ENCODE measurements at places on chromosomes 12 and 14.

- no peak overlapping the region for H3K27ac ChIP-seq
- no peaks in the 10 kb centered on the region for H3K4me1 ChIP-seq
- no peaks in the 10 kb centered on the region for H3K36me3 ChIP-seq
- H3K27me3 ChIP-seq = no peaks in the 10 kb centered on the region
These were observed 8.5 kb upstream of the COX6A1 start for GRCh38 chr12:120429368-120429767.

DNA sequence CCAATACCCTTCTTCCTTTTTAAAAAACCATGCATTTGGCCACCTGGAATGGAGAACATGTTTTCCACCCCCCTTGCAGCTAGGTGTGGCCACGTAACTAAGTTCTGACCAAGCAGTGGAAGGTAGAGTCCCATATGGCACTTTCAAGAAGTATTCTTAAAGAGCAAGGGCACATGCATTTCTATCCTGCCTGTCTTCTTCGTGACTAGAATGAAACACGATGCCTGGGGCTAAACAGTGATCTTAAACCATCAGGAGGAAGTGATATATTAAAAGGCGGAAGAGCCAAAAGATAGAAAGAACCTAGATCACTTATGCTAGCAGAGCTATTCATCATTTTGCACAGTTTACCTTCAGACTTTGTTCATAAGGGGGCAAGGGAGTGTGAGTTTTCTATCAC is 16.0 kb upstream of the DDX11 start:
- DNase-seq = no peak
- no peaks in the 10 kb centered on the region for H3K27me3 ChIP-seq
- no peaks in the 10 kb centered on the region for H3K4me1 ChIP-seq
- H3K4me3 ChIP-seq = no peak overlapping the region

DNA sequence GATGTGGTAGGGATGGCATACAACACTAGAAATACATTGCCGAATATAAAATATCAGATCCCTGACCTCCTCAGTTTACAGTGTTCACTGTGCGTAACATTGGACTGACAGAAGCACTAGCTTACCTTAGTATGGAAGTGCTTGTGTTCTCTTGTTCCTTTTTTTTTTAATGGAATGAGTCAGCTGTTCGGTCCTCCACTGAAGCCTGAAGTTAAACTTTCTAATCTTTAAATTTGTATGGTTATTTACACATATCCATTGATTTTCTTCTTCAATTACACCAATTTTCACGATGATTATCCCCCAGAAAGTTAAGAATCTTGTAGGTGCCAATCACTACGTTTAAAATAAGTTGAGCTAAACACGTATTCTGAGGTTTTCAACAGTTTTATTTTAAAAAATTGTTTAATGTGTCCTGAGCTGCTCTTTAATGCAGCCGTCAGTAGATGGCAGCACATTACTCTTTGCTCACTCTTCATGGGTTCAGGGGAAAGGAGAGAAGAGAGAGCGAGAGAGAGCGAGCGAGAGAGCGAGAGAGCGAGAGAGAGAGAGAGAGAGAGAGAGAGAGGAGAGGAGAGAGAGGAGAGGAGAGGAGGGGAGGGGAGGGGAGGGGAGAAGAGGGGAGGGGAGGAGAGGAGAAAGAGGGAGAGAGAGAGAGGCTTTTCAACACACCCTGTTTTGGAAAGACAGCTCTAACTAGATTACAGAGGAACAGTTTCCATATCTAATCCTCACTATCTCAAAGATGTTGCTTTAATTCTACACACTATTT is 134.7 kb upstream of the SCAF11 start:
- no peaks in the 10 kb centered on the region for H3K4me1 ChIP-seq
- H3K27me3 ChIP-seq = no peaks in the 10 kb centered on the region

- no peaks in the 10 kb centered on the region for H3K27me3 ChIP-seq
- no peaks in the 10 kb centered on the region for H3K4me1 ChIP-seq
- H3K36me3 ChIP-seq = peaks cover 79% of the 10 kb centered on the region
- no peak overlapping the region for H3K4me3 ChIP-seq
- DNase-seq = no peak
These were observed 10.5 kb downstream of the PRKAB1 start for GRCh38 chr12:119678459-119678858.

GRCh38 chr12:103547929-103548328 is 39.1 kb upstream of the STAB2 start:
- DNase-seq = no peak
- H3K4me1 ChIP-seq = no peaks in the 10 kb centered on the region
- H3K27ac ChIP-seq = no peak overlapping the region
- H3K4me3 ChIP-seq = no peak overlapping the region
- H3K36me3 ChIP-seq = no peaks in the 10 kb centered on the region

GRCh38 chr14:55477680-55478079 is 37.3 kb upstream of the TBPL2 start:
- no peaks in the 10 kb centered on the region for H3K36me3 ChIP-seq
- H3K4me3 ChIP-seq = no peak overlapping the region
- no peaks in the 10 kb centered on the region for H3K4me1 ChIP-seq
- H3K27ac ChIP-seq = no peak overlapping the region
- DNase-seq = no peak

- H3K36me3 ChIP-seq = no peaks in the 10 kb centered on the region
- peak; percentile 78 for DNase-seq
- peak within 1 kb of the TSS; percentile 71 for H3K4me3 ChIP-seq
- peak within 1 kb of the TSS; percentile 89 for H3K27ac ChIP-seq
These were observed at the start of gene CDKL1 for GRCh38 chr14:50396631-50397389. TSS of gene CDKL1 (minus strand) at chr14:50396881. CDS start at chr14:50395868, 1,013 bp downstream.

DNA sequence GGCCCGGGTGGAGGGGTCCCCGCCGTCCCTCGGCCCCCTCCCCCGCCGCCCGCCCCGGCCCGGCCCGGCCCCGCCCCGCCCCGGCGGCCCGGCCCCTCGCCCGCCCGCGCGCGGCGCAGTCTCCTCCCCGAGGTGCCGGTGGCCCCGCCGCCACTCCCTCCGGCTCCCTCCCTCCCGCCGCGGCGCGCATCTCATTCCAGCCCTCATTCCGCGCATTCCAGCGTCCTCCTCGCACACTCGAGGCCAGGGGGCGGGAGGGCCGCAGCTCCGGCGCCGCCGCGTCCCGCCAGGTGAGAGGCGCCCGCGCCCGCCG is at the start of gene TEAD4:
TEAD4 (plus strand) TSS at position 206 of the 313 bp plus-strand sequence.
- peak within 1 kb of the TSS; percentile 89 for H3K27ac ChIP-seq
- DNase-seq = peak; percentile 36
- H3K4me3 ChIP-seq = peak within 1 kb of the TSS; percentile 69
- H3K27me3 ChIP-seq = no peaks in the 10 kb centered on the region
- H3K36me3 ChIP-seq = no peaks in the 10 kb centered on the region

DNA sequence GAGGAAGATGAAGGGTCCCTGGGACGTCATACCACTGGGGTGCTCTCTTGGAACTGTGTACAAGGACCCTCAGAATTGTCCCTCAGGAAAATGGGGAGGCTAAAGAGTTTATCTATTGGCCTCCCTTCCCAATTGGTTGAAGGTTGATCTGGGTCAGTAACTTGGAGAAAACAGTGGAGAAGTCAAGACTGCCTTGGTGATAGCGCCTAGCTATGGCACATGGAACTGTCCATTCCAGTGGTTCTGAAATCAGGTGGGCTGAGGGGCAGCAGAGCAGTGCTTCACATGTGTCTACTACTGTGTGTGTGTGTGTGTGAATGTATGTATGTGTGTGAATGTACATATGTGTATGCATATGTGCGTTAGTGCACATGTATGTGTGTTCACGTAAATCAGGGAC is 316.1 kb downstream of the AACS start:
- no peaks in the 10 kb centered on the region for H3K4me1 ChIP-seq
- no peak overlapping the region for H3K4me3 ChIP-seq
- no peak for DNase-seq
- H3K27ac ChIP-seq = no peak overlapping the region
- H3K27me3 ChIP-seq = no peaks in the 10 kb centered on the region

DNA sequence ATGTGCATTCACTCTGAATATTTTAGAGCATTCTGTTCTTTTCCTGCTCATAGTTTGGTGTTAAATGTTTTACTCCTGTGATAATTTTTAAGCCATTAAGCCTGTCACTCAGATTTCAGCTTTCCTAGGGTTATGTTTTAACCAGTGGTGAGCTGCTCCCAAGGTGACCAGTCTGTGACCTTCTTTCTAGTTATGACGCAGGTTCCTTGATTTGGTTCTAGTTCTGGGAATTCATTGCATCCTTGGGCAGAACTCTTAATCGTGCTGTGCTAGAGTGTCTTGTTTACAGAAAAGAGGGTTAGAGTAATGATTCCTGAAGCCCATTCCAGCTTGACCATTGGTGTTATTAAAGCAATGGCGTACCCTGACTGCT is 2.2 kb downstream of the GABARAPL1 start:
- peak overlapping the region; percentile 93 for H3K4me3 ChIP-seq
- peak overlapping the region; percentile 100 for H3K27ac ChIP-seq
- H3K36me3 ChIP-seq = peaks cover 21% of the 10 kb centered on the region

DNA sequence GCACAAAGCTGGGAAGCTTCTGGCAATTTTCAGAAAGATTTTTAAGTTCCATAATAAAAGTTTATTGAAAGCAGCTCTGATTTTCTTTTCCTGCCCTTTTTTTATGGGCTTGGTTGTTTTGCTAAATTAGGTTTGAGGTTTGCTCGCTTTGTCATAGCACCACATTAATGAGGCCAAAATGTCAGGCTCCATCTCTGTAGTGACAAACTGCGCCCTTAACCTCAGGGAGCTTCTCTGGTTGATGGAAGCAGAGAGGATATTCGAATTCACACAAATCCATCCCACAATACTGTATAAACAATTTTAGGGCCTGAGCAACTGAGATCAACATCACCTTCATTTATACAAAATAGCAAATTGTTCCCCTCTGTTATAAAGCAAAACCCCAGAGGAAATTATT is 342.6 kb upstream of the TMPO start:
- no peak overlapping the region for H3K4me3 ChIP-seq
- no peaks in the 10 kb centered on the region for H3K27me3 ChIP-seq
- no peak overlapping the region for H3K27ac ChIP-seq

GRCh38 chr12:43309959-43310358 is 242.0 kb downstream of the ADAMTS20 start:
- no peaks in the 10 kb centered on the region for H3K4me1 ChIP-seq
- no peaks in the 10 kb centered on the region for H3K36me3 ChIP-seq
- no peaks in the 10 kb centered on the region for H3K27me3 ChIP-seq
- H3K4me3 ChIP-seq = no peak overlapping the region
- DNase-seq = no peak
- no peak overlapping the region for H3K27ac ChIP-seq

All from tibial artery (tissue), 4 donors.